ENCODE measurements at places on chromosomes 7 and 10. TPM values are rescaled to one million over a fixed set of nuclear protein-coding genes. Genes with fewer than 3 reads are reported as not detected.

The SLC26A3 gene
- total RNA-seq: not detected

The FOXP2 gene
- 0.17 TPM for total RNA-seq

DNA sequence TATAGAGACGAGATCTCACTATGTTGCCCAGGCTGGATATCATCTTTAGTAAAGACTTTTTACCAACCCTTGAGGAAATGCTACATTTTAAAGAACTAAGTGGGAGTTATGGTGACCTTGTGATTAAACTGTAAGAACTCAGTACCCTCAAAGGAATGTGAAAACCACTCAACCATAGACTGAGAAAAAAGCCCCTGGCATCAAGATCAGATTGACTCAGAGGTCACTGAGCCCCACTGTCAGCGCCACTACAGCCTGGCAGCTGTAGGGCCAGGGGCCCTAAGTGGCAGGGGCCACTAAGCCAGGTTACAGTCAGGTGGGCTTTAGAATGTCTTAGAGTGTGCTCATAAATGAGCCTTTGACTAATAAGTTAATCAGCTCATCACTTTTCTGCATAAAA is 55.9 kb downstream of the APBB1IP start:
- DNase-seq: no peak

DNA sequence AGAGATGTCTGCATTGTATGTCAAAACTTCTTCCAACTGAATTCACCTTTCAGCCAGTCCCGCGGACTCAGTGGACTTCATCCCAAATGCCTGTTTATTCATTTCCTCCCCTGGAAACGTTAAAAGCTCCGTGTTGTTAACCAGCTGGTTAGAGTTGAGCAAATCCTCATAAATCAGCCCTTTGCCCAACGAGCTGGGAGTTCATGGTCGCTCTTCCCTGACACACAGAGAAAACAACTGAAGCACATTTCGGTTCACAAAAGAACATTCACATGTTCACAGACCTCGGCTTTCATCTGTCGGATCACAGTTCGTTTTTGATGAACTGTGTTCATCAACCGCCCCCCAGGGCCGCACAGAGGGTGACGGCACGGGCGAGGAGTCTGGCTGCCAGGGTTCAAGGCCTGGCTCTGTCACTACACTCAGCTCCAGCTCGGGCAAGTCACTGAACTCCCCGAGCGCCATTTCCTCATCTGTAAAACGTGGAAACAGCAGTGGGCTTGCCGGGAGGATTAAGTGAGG is 62.6 kb downstream of the GLI3 start:
- DNase-seq: no peak

- DNase-seq: no peak
These were observed 64.7 kb downstream of the SLIT1 start for GRCh38 chr10:97121041-97121440.

DNA sequence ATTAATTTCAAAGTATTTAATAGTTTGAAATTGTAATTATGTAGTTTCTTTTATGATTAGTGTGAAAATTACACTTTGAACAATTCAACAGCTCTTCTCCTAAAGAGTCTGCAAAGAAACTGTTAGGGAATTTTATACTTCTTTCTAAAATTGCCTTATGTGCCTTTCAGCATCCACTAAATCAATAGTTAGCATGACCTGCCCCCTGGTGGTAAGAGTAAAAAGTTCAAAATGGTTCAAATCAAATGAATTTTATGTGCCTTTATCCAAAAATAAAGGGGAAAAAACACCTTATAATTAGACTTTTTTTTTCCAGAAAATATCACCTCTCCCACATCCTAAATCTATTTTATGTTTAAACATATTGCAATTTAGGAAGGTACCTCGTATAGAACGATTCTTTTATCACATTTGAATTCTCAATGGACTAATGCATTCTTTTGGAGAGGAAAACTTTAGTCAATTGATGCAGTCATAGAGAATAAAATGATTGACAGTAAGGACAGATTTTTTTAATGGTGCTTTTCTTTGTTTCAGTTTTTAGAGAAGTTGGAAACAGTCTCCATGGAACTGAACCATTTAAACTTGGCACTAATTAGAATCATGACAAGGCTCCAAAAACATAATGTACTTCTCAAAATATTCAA is 163.7 kb downstream of the SEMA3D start:
- DNase-seq: peak; percentile 24

The CPED1 gene
- total RNA-seq: 2.0 TPM

- DNase-seq: no peak
These were observed 562.4 kb upstream of the AUTS2 start for GRCh38 chr7:69035826-69036225.

DNA sequence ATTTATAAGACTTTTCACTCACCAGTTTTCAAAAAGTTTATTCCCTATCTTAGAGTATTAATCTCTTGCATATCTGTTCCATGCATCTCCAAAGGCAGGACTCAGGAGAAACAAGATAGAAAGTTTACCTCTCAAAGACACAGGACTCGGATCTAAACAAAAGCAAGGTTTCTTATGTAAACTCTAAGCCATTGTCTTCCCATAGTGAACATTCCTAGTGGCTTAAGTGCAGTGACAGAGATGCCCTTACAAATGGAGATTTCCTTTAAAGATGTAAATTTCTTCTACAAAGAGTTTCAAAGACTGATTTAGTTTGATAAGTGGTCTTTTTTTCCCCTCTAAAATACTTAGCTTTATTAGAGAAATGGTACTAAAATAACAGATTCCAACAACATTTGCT is 209.8 kb downstream of the ACTR3B start:
- DNase-seq: no peak

The CAV1 gene
- total RNA-seq: 894 TPM

- DNase-seq: no peak
These were observed 195.8 kb upstream of the NEBL start for GRCh38 chr10:21092683-21093524.

DNA sequence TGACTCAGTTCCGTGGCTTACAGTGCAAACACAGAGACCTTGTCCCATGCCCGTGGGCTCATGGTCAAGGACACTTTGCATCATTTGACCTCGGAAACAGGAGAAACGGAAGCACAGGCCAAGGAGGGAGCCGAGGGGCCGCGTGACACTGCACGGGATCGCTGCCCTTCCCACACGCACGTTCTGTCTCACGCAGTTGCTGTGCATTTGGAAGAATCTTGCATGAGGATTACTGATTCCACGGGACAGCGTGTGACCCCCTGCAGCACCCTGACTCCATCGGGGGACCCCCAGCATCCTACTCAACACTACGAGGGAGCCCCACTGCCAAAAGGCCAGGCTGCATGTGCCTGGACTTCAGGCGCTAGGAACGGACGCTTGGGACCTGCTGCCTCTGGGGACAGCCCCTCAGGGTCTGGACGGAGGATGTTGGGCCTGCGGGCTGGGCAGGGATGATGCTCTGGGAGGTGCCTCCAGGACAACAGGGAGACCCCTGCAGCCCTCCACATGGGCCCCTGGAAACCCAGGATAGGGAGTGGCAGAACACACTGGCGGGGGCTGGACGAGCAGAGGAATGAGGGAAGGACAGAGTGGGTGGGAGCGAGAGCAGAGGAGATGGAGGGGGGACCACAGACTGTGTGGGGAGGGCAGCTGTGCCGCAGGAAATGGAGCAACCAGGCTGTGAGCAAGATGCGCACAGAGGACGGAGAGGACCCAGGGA is 222.2 kb downstream of the DNAJB6 start:
- no peak for DNase-seq

The MTURN gene
- total RNA-seq: 9.7 TPM

DNA sequence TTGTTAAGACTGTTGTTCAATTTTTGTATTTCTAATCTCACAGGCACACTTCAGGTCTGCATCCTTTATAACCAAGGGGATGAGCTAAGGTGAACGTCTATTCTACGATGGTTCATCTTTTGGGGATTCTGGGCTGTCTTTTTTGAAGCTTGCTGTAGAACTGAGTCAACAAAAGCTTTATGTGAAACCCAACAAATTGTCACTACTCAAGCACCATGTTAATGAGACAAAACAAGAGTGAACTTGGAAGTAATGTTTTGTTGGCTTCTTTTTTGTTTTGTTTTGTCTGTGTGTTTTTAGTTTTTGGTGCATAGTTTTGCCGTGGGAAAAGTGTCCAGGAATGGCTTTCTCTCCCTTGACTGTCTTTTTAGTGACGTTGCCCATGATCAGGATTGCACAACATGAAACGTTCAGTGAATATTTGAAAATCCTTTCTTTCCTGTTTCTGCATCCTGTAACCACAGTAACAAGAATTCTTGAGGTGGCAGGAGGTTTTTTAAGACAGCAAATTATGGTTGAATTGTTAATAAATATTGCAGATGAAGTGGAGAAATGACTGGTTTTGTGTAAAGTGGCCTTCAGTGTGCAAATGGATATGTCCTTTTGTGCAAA is 65.6 kb downstream of the WIPF3 start:
- DNase-seq: no peak

The GLI3 gene
- 26.2 TPM for total RNA-seq

GRCh38 chr10:114801411-114801813 is 20.2 kb upstream of the FHIP2A start:
- no peak for DNase-seq

GRCh38 chr10:91590142-91590903 is 42.5 kb downstream of the PPP1R3C start:
- DNase-seq: peak; percentile 39

GRCh38 chr7:155618708-155619633 is 25.5 kb upstream of the RBM33 start:
- no peak for DNase-seq

- no peak for DNase-seq
These were observed 29.3 kb downstream of the CCNJ start for GRCh38 chr10:96072674-96073073.

The CYP3A4 gene
- total RNA-seq: not detected

The TDRD1 gene
- total RNA-seq: not detected

The NKX1-2 gene
- 4.4 TPM for total RNA-seq

The TSPAN15 gene
- 1.5 TPM for total RNA-seq

GRCh38 chr7:4809666-4810065 is 34.2 kb downstream of the AP5Z1 start:
- DNase-seq: no peak

DNA sequence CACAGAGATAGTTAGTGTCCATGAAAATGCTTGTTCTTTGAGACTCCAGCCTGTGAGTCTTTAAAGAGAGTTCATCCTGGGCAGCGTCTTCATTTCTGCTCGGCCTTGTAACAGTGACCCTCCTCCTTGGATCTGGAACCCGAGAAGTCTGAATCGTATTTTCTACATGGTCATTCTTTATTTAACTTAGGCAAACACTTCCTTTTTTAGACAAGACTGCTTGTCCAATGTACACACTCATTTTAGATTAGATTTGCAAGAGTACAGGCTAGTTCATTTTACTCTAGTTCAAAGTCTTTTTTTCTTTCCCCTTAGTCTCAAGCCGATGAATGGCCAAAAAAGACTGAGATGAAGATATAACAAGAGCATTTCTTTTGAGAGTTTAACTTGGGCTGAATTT is 133.5 kb downstream of the CHN2 start:
- no peak for DNase-seq

DNA sequence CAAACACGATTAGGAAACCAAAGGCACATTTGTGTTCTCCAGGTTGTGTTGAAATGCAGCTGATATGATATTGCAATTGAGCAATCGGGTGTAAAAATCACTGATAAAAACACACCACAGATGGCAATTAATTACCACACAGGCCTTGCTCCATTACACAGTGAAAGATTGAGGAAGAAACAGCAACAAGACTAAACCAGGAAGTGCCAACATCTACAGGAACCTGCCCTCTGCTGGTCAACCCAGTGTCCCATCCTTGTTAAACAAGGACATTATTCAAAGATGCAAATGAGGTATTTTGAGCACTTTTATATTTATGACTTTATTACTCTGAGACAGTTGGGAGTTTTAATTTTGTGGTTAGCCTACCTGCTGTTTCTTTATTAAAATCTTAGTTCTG is 765.6 kb upstream of the GHITM start:
- DNase-seq: peak; percentile 47

GRCh38 chr7:18405726-18406125 is 89.8 kb upstream of the HDAC9 start:
- no peak for DNase-seq

The ATG9B gene
- 0.94 TPM for total RNA-seq

GRCh38 chr10:133439517-133440461 is 14.0 kb upstream of the SCART1 start:
- no peak for DNase-seq

GRCh38 chr7:127922656-127923055 is 108.6 kb downstream of the LRRC4 start:
- DNase-seq: no peak

DNA sequence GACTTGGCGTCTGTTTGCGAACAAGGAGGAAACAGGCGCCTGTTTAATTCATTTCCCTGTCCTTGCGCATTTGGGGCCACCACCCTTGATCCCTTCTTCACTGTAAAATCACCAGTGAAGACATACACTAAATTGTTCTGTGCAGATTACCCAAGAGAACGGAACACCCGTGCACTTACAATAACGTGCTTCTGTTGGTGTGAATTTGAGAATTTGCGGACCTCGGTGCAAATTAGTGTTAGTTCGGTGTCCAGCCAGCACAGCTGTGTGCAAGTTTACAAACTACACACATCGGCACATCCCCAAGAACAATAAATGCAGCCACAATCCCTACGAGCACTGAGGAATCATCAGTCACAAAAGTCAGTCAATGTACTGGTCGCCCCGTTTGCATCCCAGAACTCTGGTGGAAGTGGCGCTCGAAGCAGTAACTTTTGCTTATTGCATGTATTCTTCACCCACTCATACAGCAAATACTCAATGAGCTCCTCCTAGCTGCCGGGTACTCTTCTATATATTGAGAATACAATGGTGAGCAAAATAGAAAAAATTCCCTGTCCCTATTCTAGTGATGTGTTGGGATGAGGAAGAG is 786 bp upstream of the CNOT4 start:
- DNase-seq: no peak

- DNase-seq: no peak
These were observed 64.1 kb downstream of the MGAM2 start for GRCh38 chr7:142175594-142175993.

The ADARB2 gene
- total RNA-seq: not detected

DNA sequence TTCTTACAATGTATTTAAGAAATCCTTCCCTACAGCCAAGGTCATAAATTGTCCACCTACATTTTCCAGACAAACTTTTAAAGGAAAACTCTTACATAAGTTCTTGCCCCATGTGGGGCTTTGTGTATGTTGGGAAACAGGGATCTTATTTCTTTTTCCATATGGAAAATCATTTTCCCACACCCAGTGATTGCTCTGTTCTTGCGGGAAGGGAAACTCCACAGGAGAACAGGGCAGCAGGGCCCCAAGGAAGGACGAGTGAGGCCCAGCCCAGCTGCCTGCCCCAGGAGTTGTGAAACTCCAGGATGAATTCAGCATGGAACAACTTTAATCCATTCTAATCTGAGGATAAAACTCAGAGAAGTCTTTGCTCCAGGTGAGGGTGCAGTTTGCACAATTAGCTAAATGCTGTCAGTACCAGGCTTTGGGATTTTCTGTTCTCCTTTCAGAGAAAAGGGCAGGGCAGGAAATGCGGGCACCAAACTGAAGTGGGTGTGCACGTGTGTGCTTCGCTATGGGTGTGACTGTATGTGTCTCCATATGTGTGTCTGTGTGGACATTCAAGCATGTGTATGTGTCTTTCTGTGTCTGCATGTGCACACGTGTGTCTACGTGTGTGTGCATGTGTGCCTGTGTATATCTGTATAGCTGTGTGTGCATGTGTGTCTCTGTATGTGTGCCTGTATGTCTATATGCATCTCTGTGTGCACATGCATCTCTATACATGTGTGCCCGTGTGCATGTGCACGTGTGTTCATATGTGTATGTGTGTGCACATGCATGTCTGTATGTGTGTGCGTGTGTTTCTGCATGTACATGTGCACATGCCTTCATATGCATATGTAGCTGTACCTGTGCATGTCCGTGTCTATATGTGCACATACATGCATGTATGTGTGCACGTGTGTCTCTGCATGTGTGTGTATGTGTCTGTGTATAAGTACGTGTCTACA is 102.0 kb upstream of the FAM20C start:
- DNase-seq: peak; percentile 43

- no peak for DNase-seq
These were observed 94.6 kb upstream of the LRRC4 start for GRCh38 chr7:128125816-128126215.

Data from mammary epithelial cell (primary cell).